ENCODE measurements at places on chromosomes 1 and 21.

DNA sequence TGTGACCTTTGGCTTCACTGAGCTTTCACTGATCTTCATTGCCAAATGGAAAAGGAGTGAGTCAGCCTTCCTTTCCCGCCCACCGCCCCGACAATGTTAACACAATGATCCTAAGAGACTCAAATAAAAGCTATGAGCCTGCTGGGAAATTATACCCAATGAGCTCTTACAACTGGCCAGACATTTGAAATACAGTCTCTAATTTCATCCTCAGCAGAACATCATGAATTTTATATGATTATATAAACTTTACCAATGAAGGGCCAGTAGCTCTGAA lies 252.5 kb downstream of the SIPA1L2 start:
- DNase-seq: no peak

DNA sequence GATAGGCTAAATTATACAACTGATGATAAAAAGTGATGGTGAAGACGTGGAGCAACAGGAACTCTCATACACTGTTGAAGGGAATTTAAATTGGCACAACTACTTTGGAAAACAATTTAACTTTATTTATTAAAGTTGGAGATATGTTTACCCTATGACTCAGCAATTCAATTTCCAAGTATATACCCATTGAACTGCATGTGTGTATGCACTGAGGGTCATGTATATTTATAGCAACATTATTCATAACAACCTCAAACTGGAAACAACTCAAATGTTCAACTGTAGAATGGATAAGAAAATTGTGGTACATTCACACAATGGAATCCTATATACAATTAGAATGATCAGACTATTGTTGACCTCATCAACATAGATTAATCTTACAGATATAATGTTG lies 16.5 kb upstream of the BCAS2 start:
- no peak for DNase-seq

- DNase-seq: no peak
Observed at GRCh38 chr1:67431156-67431765, 1.1 kb upstream of the SERBP1 start.

DNA sequence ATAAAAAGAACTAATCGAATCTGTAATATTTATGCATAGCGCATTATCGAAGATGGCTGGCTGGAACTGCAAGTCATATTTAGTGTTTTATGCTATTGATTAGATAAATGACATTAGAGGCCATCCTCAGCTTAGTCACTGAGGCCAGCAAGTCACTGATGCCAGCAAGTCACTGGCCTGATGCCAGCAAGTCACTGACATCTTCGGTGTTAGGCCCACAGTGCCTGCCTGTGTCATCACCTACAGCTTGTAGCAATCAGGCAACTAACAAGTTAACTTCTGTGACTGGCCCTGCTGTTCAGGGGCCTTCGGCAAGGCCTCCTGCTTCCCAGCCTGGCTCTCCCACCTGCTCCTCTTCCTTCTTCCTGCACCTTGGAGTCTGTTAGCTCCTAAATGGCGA lies 65.6 kb upstream of the SCCPDH start:
- no peak for DNase-seq

GRCh38 chr21:17048974-17049373 lies 463.9 kb upstream of the CXADR start:
- no peak for DNase-seq

Measured in AG09319 (cell line).